ENCODE measurements at places on chromosomes 3 and 15.

DNA sequence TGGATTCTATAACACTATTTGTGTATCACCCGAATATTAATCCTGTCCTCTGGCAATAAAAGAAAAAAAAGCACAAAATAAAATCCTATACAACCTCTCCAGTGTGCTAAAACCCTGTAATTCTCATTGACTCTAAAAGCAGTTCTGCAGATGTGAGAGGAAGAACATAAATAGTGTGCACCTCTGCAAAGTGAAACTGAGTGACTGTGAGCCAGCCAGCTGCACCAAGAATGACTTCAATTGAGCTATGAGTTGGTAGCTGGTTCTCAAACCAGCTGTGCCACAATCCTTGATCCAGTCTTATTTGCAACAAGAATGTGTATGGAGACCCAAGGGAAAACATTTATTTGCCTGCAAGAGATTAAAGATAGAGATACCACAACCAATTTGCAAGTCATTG, 31.2 kb upstream of the COL8A1 start:
- no peak for DNase-seq

- DNase-seq: no peak
These were observed 24.6 kb downstream of the PGBD4 start for GRCh38 chr15:34126522-34126921.

GRCh38 chr3:187792521-187792920, 47.3 kb upstream of the BCL6 start:
- no peak for DNase-seq

DNA sequence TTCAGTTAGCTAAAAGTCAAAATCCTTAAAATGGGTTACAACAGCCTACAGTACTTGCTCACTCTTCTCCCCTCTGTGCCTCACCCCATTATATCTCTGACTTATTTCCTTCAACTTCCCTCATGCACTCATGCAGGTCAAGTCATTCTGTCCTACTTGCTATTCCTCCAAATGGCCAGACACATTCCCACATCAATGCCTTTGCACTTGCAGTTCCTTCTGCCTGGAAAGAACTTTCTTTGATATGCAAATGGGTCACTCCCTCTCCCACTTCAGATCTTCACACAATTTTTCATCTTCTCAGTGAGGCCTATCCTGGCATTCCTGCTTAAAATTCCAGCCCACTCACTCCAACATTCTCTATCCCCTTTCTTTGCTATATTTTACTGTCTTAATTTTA, 547.2 kb upstream of the TGFBR2 start:
- DNase-seq: no peak

GRCh38 chr3:61199843-61200242, 51.4 kb downstream of the FHIT start:
- no peak for DNase-seq

GRCh38 chr3:194082743-194083636, 53.0 kb upstream of the HES1 start:
- no peak for DNase-seq

DNA sequence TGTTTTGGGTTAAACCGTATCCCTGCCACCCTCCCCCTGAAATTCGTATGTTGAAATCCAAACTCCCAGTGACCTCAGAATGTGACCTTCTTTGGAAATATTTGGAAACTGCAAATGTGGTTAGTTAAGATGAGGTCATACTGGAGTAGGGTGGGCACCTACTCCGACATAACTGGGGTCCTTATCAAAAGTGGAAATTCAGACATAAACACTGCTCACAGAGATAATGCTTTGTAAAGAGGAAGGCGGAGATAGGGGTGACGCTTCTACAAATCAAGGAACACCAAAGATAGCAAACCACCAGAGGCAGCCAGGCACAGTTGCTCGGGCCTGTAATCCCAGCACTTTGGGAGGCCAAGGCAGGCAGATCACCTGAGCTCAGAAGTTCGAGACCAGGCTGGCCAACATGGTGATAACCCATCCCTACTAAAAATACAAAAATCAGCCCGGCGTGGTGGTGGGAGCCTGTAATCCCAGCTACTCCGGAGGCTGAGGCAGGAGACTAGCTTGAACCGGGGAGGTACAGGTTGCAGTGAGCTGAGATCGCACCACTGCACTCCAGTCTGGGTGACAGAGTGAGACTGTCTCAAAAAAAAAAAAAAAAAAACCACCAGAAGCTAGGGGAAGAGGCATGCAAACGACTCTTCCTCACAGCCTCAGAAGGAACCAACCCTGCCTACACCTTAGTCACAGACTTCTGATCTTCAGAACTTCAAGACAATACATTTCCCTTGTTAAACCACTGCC, 51.1 kb upstream of the CHD2 start:
- DNase-seq: no peak

DNA sequence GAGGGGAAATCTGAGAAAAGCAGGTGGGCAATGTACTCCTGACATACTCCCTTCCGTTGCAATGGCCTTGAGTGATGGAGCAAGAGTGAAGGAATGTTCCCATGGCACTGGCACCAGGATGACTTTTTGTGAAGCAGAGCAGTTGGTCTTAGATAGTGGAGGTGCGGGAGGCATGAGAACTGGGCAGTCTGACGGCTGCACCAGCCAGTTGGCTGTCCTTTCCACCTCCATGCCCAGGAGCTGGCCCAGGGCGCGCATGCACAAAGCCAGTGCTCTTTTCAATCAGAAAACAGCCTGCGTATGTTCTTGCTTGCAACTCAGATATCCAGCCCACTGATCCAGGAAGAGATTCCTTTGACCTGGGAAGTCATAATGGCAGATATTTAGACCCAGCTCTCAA, 136.8 kb downstream of the PGPEP1L start:
- no peak for DNase-seq

GRCh38 chr3:194675081-194675640, 3.2 kb upstream of the LSG1 start:
- DNase-seq: no peak

- DNase-seq: no peak
These were observed 59.0 kb upstream of the TRPC1 start for GRCh38 chr3:142664819-142665218.

Measured in D721Med (cell line).